Lower leg skin (tissue), 4 donors: ENCODE measurements at places on chromosomes 7 and 10.
A peak's percentile ranks its signal among the peaks of the same experiment; 100 is the strongest.

DNA sequence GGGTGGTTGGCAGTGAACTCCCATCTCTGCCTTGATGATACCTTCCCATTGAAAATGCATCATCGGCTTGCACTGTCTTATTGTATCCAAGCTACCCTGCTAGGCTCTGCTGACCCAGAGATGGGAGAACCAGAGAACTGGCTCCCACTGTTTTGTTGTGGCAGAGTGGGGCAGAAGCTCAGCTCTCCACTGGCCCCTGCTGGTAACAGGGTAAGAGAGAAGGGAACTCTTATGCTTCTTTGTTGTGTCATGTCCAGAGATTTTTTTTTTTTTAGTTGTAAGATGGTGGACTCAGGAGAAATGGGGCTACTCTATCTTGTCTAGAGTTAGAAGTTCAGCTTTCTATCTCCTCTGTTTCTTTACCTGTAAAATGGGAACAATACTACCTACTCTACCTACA, 100.5 kb upstream of the SDK1 start:
- no peak for DNase-seq

GRCh38 chr10:36349445-36350078, 707.5 kb upstream of the FZD8 start:
- no peak for DNase-seq

- no peak for DNase-seq
These were observed 23.4 kb upstream of the MICU1 start for GRCh38 chr10:72649291-72649690.

- DNase-seq = peak; percentile 23
These were observed 57.7 kb upstream of the FAM20C start for GRCh38 chr7:134561-135256.

- peak; percentile 77 for DNase-seq
These were observed 607.2 kb upstream of the MGMT start for GRCh38 chr10:128859738-128860386.
